NCI-H146 (cell line): ENCODE measurements at places on chromosomes 2 and 18.

GRCh38 chr2:238379096-238379810, 47.5 kb upstream of the ASB1 start:
- DNase-seq = peak; percentile 20

DNA sequence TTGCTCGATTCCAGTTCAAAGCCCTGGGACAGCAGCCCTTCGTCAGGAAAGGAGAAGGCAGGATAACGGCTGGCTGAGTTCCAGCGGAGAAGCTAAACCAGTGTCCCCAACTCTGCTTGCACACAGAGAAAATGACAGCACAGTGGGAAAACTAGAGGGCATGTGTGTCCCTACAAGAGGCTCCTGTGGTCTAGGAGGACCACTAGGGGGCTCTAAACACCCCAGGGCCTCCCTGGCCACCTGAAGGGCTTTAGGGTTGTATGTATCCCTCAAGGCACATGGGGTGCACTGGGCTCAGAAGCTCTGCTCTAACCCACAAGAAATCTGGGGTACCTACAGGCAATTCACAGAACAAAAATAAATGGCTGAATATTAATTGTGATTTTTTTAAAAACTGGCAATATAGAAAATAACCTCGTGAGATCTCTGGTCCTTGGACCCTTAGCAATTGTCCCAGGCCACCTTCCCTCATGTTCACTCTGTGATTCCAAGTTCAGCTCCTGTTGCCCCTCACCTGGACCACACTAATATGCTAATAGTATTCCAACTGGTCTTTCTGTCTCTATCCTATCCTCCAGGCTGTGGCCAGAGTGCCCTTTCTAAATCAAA, 17.5 kb downstream of the STAT1 start:
- peak; percentile 17 for DNase-seq

DNA sequence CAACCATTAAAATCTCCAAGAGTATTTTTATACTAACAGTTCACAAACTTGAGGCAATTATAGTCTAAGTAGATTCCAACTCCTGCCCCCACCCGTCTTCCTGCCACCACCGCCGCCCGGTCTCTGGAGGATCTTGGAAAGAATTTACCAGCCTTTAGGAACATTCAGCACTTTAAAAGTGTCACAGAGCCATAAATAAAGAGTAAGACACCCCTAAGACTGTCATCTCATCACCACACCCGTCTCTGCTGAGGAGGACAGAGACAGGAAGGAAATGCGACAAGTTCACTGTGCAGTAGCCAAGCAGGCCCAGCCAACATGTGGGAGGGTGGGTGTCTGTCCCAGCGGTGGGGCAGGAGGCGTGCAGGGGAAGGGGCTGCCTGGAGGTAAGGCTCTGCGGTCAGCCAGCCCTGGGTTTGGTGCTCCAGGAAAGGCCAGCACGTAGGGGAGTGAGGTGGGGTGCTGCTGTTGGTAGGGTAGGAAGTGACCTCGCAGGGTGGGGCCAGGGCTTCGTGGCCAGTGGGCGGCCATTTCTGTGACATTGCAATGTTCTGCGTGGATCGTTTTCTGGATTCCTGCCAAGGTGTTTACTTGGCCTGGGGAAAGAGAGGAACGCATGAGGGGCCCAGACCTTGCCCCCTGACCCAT, 111.6 kb downstream of the FAM210A start:
- no peak for DNase-seq

GRCh38 chr2:191566344-191566743, 111.6 kb upstream of the NABP1 start:
- DNase-seq = peak; percentile 68

- no peak for DNase-seq
These were observed 304.6 kb upstream of the ZEB2 start for GRCh38 chr2:144824306-144825080.

GRCh38 chr2:88296247-88296646, 126.1 kb downstream of the THNSL2 start:
- DNase-seq = no peak

GRCh38 chr2:159199761-159200465, 86.6 kb downstream of the WDSUB1 start:
- no peak for DNase-seq

DNA sequence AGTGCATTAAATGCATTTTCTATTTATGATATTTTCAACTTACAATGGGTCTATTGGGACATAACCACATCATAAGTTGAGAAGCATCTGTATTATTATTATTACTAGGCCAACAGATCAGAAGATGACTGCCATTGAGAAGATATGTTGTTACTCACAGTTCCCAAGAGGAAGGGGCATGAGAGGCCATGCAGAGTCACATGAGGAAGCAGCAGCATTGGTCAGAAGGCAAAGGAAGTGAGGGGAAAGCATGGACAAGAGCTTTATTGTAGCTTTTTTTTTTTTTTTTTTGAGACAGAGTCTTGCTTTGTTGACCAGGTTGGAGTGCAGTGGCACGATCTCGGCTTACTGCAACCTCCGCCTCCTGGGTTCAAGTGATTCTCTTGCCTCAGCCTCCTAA, 66.2 kb upstream of the LCLAT1 start:
- no peak for DNase-seq

GRCh38 chr2:241947876-241948275, 78.3 kb downstream of the RTP5 start:
- DNase-seq = no peak

DNA sequence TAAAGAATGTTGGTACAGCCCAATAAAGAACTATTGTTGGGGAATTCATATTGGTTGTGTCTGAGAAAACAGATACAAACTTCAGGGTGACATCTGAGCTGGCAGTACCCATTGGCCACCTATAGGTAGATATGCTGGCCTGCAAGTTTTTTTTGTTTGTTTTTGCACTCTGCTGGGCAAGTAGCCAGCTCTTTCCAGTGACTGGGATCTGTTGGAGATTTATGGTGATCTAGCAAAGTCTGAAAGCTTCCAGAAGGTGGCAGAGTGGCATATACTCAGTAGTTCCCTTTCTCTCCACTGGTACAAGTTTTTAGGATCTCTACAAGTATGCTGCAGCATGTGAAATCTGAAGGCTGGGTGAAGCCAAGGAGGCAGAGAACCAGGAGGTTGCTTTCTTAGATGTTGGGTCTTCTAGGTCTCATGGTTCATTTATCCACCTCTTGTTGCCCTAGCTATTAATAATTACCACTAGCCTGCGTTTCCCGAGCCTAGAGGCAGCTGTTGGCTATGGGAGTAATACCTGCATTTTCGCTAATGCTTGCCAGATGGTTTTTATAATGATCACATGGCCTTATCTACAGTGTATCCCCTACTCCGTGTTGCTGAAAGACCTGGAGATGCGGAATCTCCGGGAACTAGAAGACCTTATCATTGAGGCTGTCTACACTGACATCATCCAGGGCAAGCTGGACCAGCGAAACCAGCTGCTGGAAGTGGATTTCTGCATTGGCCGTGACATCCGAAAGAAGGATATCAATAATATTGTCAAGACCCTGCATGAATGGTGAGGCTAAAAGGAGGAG, 9.5 kb downstream of the COPS7B start:
- peak; percentile 2 for DNase-seq

GRCh38 chr2:175518206-175518605, 336.7 kb upstream of the ATP5MC3 start:
- no peak for DNase-seq

DNA sequence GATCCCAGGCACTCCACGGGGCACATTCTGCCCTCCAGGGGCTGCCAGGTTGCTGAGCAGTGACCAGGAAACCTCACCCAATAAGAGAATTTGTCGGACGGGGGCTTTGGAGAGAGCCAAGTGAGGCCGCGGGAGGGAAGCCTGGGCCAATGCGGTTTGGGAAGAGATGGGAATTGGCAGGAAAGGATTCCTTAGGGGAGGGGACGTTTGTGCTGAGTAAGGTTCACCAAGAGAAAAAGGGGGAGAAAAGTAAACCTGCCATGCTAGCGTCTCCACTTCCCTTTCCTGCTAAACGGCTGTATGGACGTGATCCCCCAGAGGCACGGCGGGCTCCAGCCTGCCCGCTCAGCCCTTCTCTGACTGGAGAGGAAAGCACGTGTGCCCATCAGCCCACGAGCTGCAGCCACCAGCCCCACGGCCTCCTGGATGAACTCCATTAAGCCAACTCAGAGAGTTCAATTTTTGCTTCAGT, 194.4 kb upstream of the ID2 start:
- no peak for DNase-seq

DNA sequence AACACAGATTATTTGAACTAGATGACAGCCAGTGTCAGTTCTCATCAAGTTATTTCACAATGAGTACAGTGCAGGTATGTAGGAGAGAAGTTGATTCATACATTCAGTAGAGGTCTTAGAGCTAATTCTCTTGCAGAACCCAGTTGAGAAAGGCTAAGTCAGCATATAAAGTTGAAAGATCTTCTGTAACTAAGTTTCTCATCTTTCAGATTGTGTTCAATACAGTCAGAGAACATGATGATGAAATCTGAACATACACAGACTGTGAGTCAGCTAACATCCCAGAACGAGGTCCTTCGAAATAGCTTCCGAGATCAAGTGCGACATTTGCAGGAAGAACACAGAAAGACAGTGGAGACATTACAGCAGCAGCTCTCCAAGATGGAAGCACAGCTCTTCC, 41.9 kb upstream of the LIMS1 start:
- no peak for DNase-seq

DNA sequence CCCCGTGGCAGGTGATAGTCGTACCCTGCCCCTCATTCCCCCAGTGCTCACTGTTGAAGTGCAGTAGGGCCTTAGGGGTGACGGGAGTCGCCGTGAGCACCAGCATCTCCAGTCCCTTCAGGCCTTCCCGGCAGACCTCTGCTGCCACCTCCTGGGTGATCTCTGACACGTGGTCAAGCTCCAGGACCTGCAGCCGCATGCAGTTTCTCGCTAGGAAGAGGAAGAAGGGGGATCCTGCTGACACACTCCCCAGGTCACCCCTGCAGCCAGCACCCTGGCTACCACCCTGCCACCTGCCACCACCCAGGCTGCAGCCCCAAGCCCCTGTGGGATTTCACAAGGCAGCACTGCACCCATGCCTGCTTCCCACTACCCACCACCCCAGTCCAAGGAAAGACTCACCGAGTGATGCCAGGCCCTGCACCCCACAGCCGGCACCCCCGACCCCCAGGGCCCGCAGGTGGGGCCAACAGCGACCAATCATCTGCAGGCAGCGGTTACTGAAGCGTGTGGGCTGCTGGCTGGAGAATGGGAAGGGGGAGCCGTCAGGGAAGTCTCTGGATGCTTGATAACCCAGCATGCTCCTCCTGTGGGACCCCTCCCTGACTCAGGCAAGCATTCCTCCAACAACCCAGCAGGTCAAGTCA, 23.8 kb downstream of the FBXO41 start:
- DNase-seq = no peak

GRCh38 chr2:150491943-150492342, 4.5 kb upstream of the RND3 start:
- no peak for DNase-seq

DNA sequence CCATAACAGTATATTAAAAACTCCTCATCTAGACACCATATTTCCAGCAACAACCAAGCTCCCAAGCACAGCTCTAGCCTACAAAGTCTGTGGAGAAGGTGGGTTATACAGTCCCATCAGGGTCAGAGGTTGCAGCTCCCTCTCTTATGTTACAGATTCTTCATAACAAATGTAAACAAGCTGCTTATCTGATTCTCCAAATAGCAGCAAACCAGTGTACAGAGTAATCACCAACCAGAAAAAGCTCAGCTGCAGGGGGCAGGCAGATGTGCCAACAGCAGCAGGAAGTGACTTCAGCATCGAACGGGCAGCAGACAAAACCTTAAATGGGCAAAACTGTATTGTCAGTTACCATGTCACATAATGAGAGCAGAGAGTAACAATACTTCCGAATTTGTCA, 52.9 kb upstream of the NABP1 start:
- DNase-seq = peak; percentile 89

GRCh38 chr2:238940806-238941205, 92.9 kb downstream of the TWIST2 start:
- no peak for DNase-seq

DNA sequence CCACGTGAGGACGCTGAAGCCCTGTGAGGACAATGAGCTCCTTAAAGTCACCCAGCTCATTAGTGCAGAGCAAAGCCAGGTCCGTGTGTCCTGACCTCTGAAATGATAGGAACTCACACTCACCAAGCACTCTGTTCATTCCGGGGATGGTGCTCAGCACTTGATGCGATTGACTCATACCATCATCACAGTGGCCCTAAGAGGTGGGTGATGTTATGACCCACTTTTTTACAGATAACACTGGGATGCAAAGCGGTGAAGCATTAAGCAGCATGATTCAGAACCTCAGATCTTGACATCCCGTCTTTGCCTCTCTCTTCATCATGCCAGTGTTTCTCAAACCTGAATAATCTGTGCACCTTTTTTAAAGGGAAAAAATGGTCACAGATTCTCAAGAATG, 234.8 kb downstream of the ALPK2 start:
- DNase-seq = no peak

DNA sequence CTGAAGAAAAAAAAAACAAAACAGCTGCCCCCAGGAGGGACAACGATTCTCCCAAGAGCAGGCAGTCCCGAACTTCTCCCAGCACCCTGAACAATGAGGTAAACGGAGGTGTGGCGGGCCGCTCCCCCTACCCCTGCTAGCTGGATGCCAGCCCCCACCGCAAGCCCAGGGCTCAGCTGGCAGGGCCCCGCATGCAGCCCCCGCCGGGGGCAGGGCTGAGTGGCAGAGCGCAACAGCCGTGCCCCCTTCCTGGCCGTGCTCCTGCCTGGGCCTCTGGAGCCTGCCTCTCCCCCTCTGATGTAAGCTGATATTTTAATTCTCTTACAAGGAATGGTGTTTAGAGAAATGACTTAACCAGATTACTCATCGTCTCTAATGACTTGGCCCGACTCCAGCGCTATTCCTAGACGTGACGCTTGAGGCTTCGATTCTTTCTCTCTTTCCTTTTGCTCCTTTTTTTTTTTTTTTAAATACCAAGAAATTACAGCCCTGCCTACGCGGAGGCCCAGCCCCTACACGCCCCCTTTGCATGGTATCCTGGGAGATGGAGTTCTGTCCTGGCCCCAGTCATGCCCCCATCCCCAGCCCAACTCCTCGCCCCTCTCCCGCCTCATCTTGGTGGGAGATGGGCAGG, 4.6 kb upstream of the ARID5A start:
- DNase-seq = peak; percentile 91

DNA sequence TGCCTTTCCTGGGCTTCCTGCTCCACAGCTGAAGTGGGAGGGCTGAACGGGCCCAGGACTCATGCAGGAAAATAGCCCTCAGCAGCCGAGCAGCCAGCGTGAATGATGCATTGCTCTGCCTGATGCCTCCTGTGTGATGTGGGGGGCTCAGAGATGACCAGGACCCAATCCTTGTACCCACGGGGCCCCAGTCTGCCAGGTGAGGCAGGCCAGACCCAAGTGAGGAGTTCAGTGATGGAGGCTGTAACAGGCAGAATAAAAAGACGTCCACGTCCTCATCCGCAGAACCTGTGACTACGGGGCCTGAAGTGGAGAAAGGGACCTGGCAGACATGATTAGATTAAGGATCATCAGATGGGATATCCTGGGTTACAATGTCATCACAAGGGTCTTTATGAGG, 194.9 kb upstream of the HDAC4 start:
- no peak for DNase-seq

- no peak for DNase-seq
These were observed 84.9 kb upstream of the MGAT4A start for GRCh38 chr2:98815795-98816194.
